ENCODE measurements at places on chromosomes 2 and 18.

GRCh38 chr2:126345691-126346090 is 310.3 kb upstream of the GYPC start:
- no peak for DNase-seq

DNA sequence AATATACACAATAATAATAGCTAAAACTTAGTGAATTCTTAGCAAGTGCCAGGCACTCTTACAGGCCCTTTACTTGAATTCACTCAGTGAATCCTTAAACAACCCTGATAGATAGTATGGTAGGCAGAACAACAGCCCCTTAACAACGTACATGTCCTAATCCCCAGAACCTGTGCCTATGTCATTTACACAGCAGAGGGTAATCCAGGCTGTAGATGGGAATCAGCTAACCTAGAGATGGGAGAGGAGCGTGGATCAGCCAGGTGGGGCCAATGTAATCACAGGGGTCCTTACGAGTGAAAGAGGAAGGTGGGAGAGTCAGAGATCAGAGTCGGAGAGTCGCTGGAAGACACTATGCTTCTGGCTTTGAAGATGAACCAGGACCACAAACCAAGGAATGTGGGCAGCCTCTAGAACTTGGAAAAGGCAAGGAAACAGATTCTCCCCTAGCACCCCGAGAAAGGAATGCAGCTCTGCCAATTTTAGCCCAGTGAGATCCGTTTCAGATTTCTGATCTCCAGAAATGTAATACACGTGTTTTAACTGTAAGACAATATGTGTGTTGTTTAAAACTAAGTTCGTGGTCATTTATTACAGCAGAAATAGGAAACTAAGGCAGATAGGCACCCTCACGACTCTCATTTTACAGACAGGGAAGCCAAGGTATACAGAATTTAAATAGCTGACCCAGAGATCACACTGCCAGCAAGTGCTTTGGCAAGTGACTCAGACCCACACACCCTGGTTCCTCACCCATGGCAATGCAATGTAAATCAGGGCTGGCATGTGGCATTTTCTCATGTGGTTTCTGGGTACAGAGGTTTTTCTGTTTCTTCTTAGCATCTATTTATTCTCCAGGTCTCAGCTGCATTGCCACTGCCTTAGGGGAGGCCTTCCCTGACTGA is 68.9 kb downstream of the DOCK10 start:
- DNase-seq = peak; percentile 54

GRCh38 chr2:54106631-54107454 is 8.6 kb upstream of the ACYP2 start:
- DNase-seq = peak; percentile 59

- DNase-seq = no peak
Observed at GRCh38 chr2:58967736-58968135, 726.6 kb upstream of the FANCL start.

DNA sequence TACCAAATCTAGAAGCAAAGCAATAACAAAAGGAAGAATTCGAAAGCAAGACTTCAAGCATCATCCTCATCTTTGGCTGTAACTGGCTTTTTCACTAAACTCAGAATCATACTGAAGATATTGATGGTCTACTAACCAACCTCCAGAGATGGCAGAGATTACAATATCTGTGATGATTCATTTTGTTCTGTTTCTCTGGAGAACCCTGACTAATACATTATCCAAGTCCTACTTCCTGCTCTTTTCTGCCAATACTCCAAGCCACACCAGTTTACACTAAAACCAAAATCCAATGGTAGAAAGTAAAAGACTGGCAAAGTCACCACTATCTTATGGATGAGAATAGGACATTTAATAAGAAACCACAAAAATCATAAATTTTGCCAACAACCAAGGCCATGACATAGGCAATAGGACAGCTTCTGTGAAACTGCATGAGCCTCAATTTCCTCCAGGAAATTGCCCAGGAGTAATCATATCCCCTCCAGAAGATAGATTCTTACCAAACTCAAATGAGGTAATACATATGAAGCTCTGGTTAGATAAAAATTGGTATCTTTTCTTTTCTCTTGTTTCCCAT is 159.8 kb downstream of the METTL4 start:
- no peak for DNase-seq

- DNase-seq = peak; percentile 71
Observed at GRCh38 chr2:130391058-130391871, 35.4 kb downstream of the PTPN18 start.

DNA sequence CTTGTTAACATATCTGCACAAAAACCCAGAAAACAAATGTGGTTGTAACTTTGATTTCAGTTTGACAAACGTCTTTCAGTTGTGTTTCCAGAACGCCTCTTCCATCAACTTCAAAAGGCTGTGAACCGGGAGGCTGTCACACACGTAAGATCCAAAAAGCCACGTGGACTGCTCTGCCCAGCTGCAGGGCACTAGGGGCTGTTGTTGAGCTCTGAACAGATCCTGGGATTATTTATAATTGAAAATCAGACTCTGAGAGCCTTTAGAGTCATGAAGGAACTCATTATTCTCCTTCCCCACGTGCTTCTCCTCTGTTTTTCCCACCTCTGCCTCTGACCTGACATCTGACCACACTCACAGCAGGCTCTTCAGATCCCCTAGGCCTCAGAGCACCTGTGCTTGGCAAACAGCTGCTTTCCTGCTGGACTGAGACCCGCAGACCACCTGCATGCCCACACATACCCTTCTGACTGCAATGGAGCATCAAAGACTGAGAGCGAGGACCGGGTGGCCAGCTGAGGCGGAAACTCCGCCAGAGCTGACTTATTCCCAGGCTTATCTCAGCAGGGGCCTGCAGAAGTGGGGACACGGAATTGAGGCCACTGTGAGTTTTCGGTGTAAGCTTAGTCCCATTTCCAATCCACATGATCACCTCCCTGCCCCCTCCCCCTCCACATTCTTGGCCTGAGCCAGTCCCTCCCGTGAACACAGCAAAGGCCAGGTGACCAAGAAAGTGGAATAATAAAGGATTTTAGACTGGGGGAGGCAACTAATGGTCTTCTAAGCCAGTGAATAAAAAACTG is 114.8 kb downstream of the ATL2 start:
- DNase-seq = peak; percentile 58

- DNase-seq = no peak
Observed at GRCh38 chr2:8224347-8225190, 457.3 kb upstream of the ID2 start.

DNA sequence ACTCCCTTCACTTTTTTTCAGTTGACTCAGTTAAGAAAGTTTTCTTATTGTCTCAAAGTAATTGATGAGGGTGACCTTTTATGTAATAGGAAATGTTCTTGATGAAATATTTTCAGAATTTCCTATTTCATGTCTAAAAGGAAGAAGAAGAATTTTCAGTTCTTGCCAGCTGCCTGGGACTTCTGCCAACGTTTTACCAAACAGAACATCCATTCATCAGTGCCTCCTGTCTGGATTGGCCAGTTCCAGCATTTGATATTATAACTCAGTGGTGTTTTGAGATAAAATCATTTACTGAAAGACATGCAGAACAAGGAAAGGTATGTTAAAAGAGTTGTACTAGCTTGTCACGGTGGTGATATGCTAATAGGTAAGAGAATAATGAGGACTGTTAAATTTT is 104.7 kb upstream of the MYO3B start:
- DNase-seq = no peak

- DNase-seq = no peak
Observed at GRCh38 chr2:85436836-85437487, 18.4 kb downstream of the SH2D6 start.

- no peak for DNase-seq
Observed at GRCh38 chr2:193153576-193153975, 958.8 kb upstream of the TMEFF2 start.

DNA sequence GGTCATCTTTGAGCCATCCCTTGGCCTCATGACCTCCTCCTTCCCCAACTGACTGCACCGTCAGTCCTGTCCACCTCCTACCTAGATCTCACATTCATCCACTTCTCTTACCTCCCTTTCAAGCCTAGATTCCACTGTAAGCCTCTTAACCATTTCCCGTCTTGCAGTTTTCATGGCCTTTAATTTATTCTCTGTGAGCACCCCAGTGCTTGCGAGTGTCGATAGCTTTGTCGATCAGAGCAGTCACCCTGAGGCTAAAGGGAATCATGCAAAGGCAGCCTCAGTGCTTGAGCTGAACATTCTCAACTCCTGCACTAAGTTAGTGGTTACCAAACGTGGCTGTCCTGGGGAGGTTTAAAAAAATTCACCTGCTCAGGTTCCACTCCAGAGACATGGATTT is 14.7 kb downstream of the ARHGAP25 start:
- no peak for DNase-seq

DNA sequence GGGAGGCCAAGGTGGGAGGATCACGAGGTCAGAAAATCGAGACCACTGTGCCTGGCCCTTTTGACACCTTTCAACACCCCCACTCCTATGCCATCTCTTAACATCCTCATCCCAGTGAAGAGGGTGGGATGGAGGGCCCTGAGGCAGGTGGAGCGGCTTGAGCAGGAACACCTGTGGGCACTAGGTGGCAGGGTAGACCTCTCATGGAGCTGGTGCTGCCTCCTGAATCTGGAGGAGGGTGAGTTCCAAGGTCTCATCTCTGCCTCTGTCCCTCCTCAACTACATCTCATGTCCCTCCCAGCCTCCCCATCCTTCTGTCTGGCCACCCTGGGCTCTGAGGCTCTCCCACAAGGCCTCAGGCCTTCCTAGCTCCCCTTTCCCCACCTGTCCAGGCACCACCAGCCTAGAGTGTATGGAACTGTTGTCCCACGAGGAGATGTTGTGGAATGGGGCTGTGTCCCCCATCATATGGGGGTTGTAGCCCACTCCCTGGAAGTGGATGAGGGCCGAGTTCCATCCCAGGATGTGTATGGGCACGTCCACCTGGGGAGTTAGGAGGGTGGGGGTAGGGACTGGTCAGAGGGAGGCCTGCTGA is 17.0 kb upstream of the CRYBA2 start:
- DNase-seq = peak; percentile 23

- no peak for DNase-seq
Observed at GRCh38 chr18:34932792-34933466, 108.3 kb upstream of the MAPRE2 start.

DNA sequence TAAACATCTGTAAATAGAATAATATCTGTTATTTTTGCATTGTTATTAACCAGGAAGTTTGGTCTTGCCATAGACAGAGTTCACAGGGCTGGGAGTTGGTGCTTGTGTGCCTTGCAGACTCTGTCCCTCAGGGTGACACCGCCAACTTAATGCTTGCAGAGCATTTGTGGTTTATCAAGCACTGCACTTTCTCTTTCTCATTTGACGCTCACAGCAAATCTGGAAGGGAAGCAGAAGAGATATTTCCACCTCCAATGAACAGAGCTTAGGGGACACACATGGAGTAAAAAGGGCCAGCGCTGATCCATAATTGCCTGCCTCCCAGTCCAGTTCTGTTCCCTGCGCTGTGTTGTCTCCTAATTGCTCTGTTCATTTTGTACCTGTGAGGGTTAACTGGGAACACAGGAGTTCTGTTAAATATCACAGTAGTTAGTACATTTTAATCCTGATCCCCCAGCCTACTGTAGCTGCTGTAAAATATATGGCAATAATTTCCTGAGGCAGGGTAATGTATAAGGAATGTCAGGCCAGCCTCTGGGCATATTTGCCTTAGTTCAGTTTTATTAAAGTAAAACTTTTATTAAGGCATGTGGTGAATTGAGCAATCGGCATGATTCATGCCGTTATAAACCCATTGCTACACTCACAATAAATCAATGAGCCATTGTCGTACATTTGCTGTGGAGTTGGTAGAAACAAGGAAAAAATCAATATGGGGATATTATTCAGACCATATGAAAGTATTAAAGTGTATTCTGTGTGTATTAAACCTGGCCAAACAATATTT is 182.5 kb upstream of the OSR1 start:
- no peak for DNase-seq

DNA sequence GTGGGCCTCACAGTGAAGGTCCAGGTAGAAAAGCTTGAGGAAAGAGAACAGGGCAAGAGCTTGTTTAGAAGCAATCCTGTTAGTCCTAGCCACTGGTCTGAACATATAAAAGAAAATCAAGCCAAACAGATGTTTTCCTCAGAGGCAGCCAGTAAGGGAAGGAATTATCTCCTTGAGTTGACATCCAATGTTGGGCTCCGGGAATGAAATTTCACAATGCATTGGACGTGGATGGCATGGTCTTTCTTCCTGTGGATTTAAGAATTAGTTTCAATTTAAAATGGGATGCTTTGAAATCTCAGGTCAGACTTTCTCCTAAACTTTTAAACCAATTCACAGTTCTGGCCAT is 92.1 kb downstream of the ACKR3 start:
- DNase-seq = no peak

- DNase-seq = no peak
Observed at GRCh38 chr18:79857082-79857671, 59.4 kb downstream of the KCNG2 start.

DNA sequence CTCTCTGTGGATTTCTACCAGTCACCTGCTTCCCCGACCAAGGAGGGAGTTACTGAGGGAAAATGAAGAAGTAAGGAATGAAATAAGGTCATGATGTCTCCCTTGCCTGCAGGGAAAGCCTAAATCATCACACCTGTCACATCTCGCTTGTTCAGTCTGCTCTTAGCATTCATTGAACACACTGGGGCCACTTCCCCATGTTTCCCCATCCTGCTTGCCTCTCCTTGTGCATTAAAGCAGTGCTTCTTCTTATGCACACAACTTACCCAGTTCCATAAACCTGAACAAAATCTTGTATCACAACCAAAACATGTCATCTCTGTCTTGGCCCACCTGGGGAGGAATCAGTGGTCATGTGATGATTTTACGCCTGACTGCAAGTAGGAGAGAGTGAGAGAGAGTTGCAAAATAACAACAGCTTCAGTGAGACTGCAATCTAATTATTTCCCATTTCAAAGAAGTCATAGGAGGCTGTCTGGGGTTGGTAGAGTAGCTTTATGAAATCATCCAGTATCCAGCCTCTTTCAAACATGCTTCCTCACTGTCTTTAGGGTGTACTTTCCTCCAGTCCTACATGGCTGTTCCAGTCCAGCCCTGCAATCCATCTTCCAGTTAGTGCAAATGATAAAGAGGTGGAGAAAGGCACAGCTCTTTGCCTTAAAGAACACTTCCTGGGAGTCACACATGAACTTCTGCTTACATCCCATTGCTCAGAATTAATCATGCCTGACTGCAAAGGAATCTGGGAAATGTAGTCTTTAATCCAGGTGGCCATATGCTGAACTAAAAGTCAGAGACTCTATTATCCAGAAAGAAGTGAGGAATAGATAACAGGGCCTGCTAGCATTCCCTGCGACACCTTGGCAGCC is 220.1 kb downstream of the HAUS1 start:
- DNase-seq = no peak

DNA sequence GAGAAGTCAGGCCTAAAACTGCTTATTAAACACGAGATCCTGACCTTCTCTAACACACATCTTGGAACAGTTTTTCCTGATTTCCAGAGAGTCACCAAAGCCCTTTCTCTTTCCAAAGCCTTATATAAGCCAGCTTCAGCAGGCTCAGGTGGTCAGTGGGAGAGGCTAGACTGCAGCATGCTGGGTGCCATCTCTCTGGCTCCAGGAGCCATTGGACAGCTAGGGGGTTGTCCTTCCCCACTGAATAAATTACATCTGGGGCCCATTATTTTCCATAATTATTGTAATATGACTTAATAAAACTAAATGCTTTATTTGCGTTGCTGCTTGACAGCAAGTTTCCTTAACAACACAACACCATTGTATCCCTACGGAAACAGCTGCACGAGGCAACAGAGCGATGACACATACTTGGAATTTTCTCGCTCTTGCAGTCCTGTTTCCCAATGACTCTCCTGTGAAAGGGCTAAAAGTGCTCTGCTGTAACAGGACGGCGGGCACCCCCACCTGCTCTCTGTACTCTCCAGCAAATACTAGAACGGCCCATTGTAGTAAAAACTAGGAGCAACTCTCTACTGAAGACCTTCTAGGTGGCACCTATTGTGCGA is 160.6 kb downstream of the RNF144A start:
- DNase-seq = no peak

Measured in activated CD4-positive, alpha-beta T cell treated with anti-CD3 and anti-CD28 coated beads, Interleukin-2, Interleukin-6, amounts not matched to agents 100 ng/mL and 50 ng/mL, durations not matched to agents 16 hours and 8 hours (primary cell).